ENCODE measurements at places on chromosomes 1 and 21.
A peak's percentile ranks its signal among the peaks of the same experiment; 100 is the strongest.

GRCh38 chr1:62621907-62622306, 24.6 kb downstream of the ANGPTL3 start:
- DNase-seq, result peak; percentile 62

DNA sequence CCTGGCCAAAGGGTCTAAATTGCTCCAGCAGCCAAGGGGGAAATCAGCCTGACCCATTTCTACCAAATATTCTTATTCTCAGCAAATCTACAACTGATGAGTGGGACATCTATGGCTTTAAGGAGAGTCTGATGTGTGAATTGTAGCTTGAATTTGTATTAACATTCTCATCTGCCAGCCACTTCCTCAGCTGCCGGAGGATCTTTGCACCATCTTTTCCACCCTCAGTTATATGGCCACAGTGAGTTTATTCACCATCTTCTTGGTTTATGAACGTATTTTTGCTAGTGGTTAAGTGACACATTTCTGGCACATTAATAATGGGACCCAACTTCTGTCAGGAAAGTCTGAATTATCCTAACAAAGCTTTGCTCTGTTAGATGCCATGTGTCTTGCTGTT, 69.6 kb downstream of the COLGALT2 start:
- no peak for DNase-seq

DNA sequence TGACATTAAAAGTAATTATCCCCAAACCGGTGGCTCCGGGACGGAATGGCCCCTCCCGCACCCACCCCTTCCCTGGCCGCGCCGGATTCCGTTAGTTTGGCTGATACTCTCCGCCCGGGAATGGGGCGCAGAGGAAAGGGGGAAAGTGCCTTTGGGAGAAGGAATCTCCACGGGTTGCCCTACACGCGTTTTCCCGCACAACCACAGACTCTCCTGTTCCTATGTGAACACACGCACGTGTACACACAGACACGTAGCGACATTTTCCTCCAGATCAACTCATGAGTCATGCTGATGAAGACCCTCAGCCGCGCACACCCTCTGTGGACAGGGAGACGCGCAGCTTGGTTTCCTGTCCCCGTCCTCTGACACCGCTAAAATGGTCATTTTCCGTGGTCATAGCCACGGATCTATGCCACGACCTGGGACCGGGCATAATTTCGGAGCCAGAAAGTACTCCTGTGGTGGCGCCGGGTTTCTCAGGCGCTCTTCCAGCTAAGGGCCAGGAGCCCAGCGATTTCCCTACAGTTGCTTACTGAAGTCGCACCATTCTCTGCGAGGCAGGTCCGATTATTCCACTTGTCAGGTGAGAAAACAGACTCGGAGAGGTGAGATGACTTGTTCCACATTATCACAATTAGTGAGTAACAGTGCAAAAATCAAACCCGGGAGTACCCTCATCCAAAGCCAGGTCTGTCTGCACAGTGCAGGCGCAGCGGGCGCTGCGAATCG, 4.0 kb upstream of the DMRTA2 start:
- DNase-seq, result no peak

- DNase-seq, result no peak
Measured at GRCh38 chr1:40786171-40786994, 2.8 kb downstream of the KCNQ4 start.

GRCh38 chr1:3258386-3259003, 189.5 kb downstream of the PRDM16 start:
- DNase-seq, result no peak

DNA sequence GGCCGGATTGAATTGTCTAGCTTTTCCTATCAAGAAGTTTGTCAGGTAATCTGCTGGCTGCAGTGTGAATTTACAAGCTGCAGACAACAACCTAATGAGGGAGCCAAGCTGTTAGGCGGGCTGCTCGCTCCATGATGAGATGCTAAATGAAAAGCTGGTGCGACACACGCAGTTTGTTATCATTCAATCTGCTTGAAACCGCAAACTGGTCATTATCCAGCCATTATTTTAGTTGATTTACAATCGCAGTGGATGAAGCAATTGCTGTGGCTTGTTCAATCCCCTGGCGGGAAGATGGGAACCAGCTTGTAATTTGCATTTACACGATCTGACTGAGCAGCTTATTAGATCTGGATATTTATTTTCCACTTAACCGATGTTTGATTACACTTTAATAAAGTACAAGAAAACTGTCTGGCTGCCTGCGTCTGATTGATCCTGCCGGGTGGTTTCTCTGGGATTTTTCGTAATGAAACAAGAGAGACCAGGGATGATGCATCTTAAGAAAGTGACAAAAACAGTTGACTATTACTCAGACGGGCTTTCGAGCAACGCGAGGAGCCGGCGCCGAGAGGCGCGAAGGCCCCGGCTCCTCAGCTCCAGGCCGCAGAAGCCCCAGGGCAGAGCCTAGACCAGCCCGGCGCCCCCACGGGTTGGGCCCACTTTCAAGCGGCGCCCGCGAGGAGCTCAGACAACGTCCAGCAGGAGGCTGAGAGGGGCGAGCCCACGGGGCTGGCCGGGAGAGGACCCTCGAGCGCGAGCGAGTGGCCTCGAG, 118.0 kb upstream of the BARHL2 start:
- DNase-seq, result no peak

- DNase-seq, result no peak
Measured at GRCh38 chr1:185973645-185974044, 239.5 kb downstream of the HMCN1 start.

GRCh38 chr1:183957216-183957830, 80.2 kb downstream of the COLGALT2 start:
- DNase-seq, result no peak

DNA sequence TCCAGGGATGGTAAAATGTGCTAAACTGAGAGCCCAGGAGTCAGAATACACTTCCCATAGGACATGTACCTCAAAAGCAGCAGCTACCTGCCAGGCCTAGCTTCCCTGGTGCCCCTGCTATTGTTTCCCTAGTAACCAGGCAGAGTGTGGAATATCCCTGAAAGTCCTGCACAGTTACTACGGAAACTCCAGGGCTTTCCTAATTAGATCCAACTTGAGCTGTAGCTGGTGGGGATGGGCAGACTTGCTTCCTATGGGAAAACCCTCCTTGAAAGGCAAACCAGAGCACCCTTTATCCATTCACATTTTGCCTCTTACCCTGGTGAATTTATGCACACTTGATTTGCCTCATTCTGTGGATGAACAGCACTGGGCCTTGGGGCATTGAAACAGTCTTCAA, 559.9 kb upstream of the PBX1 start:
- DNase-seq, result no peak

DNA sequence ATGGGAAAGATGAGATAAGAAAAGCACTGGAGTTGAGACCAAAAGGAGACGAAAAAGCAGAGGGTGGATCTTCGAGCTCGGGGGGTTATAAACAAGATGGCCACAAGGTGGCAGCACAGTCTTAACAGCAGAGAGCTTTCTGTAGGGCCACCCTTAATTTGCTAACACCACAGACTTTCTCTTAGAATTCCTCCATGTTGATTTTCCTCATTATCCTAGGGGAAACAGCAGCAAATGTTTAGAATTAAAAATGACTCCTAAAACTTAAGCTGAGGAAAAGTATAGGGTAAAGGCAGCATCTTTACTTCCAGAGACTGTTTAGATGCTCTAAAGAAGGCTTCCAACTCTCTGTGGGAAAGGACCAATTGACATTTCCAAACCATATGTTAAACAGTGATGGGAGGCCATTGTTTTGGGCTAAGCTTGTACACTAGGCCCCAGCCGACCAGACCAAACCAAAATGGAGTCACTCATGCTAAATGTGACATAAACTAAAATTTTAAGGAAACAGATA, 2.5 kb upstream of the APOBEC4 start:
- peak; percentile 71 for DNase-seq

DNA sequence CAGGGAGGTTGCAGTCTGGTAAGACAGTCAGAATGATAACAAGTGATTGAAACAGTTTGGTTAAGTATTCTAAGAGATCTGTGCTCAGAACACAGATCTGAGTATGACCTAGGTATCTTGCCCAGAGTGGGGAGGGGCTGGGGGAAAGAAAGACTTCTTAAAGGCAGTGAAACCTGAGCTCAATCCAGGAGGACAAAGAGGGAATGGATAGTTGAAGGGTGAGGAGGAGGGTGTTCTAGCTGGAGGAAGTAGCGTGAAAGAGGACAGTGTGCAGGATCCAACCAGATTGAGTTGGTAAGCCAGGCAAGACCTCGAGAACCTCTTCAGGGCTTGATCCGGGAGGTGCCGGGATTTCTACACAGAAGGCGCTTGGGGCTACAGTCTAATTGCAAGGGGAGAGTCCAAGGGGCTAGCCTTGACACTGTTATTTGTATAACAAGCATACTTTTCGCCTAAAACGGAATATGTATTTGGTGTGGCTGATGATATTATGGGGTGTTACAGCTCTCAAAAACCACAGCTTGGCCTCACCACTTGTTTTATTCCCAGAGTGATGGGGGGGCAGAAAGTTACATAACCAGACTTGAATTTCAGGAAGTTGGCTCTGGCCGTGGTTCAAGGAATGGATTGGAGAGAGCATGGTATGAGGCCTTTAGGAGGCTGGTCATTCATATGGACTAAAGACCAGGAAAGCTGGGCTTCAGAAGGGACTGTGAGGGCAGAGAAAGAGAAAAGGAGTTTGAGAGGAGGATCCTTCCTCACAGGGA, 19.1 kb downstream of the RCSD1 start:
- no peak for DNase-seq

DNA sequence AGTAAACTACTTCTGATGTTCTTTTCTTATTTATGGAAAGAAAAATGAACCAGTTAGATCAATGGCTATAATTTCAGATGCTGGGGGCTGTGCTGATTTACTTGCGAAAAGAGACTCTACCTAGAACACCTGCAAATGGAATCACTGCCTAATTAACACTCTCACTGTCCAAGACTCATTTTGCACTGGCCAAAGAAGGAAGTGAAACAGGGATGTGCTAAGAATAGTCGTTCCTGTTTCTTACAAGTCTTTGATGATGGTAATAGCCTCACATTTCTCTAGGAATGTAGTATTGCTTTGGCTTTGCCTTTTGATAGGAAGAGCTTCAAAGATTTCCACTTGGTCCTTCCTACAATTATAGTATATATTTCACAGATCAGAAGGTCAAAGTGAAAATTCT, 12.7 kb upstream of the TSNAX start:
- no peak for DNase-seq

- no peak for DNase-seq
Measured at GRCh38 chr1:223820971-223821370, 24.8 kb downstream of the TP53BP2 start.

- no peak for DNase-seq
Measured at GRCh38 chr1:212556822-212557549, 51.6 kb upstream of the ATF3 start.

- DNase-seq, result no peak
Measured at GRCh38 chr1:61941794-61942193, 199.5 kb downstream of the PATJ start.

DNA sequence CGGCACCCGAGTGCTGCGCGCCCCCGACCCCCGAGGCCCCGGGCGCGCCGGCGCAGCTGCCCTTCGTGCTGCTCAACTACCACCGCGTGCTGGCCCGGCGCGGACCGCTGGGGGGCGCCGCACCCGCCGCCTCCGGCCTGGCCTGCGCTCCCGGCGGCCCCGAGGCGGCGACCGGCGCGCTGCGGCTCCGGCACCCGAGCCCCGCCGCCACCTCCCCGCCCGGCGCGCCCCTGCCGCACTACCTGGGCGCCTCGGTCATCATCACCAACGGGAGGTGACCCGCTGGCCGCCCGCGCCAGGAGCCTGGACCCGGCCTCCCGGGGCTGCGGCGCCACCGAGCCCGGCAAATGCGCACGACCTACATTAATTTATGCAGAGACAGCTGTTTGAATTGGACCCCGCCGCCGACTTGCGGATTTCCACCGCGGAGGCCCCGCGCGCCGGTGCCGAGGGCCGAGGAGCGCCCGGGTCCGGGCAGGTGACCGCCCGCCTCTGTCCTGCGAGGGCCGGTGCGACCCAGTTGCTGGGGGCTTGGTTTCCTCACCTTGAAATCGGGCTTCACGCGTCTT, 49.0 kb downstream of the SIM2 start:
- peak; percentile 35 for DNase-seq

GRCh38 chr1:90486996-90487395, 230.1 kb downstream of the BARHL2 start:
- no peak for DNase-seq

GRCh38 chr1:62493656-62494055, 56.8 kb downstream of the USP1 start:
- no peak for DNase-seq

DNA sequence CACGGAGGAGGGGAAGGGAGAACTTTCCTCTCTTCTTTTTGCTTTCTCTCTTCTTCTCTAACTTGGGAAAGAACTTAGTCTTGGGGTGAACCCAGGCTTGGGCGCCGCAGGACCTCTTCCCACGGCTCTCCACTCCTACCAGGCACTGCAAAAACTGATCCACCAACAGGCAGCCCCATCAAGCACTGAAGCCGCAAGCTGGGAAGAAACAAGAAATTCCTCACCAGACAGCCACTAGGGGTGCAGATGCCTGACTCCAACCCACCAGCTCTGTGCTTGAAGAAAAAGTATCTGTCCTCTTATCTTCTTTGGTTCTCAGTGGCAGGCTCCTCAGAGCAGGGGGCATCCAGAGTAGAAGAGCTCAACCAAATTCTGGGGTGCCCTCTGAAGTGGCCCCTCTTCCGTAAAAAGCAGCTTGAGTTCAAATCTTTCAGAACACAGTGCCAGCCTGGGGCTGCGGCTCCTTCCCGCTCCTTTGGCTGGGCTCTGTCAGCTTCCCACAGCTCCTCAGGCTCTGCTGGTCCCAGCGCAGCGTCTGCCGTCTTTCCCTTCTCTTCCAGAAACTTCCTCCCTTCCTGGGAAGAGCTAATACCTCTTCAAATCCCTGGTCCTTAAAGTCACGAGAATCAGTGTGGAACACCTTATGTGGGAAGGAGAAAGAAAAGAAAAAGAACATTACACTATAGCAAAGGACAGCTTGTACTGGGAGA, 2.4 kb downstream of the SLC41A1 start:
- no peak for DNase-seq

- DNase-seq, result peak; percentile 51
Measured at GRCh38 chr1:201126832-201127754, at the start of gene ASCL5. Gene ASCL5, minus strand, starts transcription at chr1:201127184. Its CDS starts 11,812 bp downstream, at chr1:201115372.

DNA sequence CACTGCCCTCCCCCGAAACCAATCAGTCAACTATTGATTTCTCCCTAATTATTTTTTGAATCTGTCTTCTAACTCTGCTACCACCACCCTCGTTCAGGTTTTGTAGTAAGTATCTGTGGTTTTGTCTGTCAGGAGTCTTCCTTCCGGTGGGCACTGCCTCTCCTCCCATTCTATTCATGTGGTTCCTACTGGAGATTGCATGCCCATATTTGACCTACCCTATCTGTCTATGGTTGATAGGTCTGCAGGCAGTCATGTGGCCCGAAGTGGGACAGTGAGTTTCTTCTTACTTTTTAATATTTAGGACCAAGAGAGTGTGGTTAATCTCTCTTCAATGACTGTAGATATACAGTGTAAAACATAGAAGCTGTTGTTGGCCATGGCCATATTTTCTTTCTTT, 17.8 kb upstream of the MAST2 start:
- no peak for DNase-seq

Measured in NCI-H774 (cell line).